NCI-H524 (cell line): ENCODE measurements at places on chromosomes 1 and 21.
A peak's percentile ranks its signal among the peaks of the same experiment; 100 is the strongest.

GRCh38 chr1:8538502-8538901 is 220.6 kb downstream of the SLC45A1 start:
- DNase-seq = no peak

- DNase-seq = peak; percentile 63
These were observed 11.4 kb upstream of the RGS16 start for GRCh38 chr1:182615468-182616129.

- DNase-seq = no peak
These were observed 218.6 kb downstream of the GRIK1 start for GRCh38 chr21:29721221-29721620.

GRCh38 chr1:199202331-199202730 is 563.5 kb downstream of the PTPRC start:
- DNase-seq = no peak

- peak; percentile 91 for DNase-seq
These were observed 15.3 kb upstream of the RGS8 start for GRCh38 chr1:182699393-182700350.

- peak; percentile 95 for DNase-seq
These were observed 13.1 kb downstream of the KRTAP13-1 start for GRCh38 chr21:30408782-30409494.

DNA sequence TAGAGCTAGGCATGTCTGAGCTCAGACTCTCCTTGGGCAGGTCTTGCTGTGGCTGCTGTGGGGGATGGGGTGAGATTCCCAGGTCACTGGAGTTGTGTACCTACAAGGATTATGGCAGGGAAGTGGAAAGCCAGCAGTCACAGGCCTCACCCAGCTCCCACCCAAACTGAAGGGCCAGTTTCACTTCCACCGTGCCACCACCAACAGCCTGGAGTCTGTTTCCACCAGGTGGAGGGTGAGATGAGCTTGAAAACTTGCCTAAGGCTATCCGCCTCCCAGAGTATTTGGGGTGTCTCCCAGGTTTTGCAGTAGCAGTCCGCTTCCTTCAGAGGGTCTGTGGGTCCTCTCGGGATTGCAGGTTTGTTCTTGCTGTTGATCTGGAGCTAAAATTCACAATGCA is 327.7 kb downstream of the PTPRC start:
- DNase-seq = no peak

- DNase-seq = peak; percentile 2
These were observed 148.0 kb downstream of the GALNT2 start for GRCh38 chr1:230215031-230215430.

DNA sequence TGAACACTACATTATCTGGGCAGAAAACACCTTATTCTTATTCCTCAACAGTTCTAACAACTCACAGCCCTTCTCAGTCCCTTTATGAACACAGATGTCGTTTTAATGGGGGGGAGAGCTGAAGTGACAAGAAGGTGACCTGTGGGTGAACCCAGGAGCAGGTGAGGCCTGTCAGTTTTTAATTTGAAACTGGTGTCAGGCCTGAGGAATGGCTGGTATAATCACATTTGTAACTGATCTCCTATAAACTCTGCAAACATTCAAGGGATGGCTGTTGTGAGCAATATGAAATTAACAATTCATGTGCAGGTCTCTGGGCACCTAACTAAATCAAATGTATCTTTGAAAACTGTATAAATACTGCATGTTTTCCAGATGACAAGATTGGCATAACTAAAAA is 362.1 kb upstream of the NR5A2 start:
- DNase-seq = no peak

DNA sequence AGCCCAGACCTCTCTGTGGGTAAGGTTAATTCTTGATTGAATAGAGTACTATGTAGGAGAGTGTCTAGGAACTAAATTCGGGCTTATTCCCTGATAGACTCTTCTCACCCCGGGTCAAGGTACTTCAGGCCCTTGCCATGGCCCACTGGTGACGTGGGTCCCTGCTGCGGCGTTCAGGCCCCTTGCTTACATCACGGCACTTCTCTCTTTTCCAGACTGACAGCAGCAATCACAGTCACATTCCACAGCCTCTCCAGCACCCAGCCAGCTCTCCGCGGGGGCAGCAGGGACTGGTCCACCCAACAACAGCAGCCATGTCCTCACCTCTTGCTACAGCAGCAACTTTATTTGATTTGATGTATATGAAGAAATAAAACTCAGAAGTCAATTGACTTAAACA is 401.2 kb upstream of the VAMP3 start:
- no peak for DNase-seq

DNA sequence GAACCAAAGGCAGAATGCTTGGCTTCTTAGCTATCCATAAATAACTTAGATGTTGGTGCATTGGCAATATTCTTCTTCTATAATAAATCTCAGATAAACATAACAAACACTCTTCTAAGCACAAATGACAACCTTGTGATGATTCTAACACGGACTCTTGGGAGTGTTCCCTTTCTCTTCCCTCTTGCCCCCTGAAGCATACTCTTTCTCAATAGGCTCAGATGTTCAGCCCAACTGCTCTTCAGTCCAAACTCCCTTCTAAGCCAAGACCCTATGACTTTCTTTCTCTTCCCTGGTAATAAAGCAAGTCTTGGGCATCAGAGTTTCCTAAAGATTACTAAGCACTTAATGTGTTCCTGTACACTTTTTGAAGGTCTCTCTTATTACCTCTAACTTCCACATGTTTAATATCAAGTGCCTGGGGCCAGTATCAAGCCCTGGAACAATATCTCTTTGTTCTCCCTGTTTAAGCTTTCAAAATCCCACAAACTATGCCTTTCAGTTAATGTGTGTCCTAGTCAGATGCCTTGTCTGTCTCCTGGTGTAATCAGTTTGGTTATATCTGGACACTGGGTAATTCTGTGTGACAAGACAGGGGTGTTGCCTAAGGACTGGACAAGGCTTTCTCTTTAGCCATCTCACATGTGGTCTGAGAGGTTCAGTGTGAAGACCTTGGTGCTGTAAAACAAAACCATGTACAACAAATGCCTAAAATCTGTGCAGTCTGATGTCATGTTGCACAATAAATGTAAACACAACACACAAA is 92.9 kb upstream of the IVNS1ABP start:
- DNase-seq = no peak

DNA sequence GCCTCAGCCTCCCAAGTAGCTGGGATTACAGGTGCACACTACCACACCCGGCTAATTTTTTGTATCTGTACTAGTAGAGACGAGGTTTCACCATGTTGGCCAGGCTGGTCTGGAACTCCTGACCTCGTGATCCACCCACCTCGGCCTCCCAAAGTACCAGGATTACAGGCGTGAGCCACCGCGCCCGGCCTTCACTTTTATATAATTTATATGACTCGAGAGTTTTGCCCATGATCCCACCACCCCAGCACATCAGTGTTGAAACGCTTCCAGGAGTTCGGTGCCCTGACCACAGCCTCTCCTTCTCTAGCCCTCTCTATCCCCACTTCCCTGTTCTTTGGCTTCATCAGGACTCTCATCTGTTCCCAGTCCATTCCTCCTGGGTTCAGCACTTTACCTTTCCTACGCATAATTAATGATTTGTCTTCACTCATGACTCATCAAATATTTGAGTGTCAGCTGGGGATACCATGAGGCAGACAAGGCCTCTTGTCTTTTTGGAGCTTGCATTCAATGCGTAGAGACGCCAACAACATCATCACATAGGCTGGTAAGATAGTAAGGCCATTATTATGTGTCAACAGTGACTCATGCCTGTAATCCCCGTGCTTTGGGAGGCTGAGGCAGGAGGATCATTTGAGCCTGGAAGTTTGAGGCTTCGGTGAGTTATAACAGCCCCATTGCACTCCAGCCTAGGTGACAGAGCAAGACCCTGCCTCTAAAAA is 1.4 kb downstream of the PMF1 start:
- DNase-seq = no peak

- no peak for DNase-seq
These were observed 37.0 kb downstream of the ARHGEF10L start for GRCh38 chr1:17576519-17576853.

GRCh38 chr21:45317398-45318145 is 29.9 kb upstream of the POFUT2 start:
- DNase-seq = no peak

GRCh38 chr1:190563230-190563629 is 85.6 kb upstream of the BRINP3 start:
- DNase-seq = no peak

- no peak for DNase-seq
These were observed 16.0 kb upstream of the PROK1 start for GRCh38 chr1:110434946-110435345.

DNA sequence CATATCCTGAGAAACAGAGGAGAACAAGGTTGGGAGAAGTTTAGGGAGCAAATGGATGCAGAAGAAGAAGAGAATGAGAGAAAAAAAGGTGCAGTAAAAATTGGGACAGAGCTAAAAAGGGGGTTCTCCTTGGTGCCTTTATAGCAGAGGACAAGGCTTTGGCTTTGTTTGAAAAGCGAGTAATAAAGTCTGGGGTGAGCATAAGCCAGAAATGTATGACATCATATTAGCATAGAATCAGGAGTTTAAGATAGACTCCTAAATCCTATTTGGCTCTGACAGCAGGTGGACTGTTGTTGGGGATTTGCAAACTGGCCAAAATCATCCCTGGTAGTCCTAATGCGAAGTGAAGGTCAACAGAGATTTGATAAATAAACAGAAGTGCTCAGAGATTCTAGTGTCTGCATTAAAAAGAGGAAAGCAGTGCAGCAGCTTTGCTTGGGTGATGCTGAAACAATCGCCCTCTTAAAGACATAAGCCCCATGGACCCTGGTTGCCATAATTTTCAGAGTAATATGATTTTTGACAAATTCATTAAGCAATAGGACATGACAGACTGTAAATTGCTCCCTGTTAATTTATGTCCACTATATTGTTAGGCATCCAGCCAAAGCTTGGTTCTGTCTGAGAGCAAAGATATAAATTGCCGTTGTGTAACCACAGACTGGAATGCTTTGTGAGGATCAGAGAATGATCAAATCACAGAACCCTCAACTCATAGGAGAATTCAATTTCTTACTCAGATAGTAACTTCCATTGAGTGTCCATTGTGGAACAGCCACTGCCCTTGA is 385.0 kb upstream of the NFIA start:
- DNase-seq = no peak

- no peak for DNase-seq
These were observed 60.9 kb downstream of the ABL2 start for GRCh38 chr1:179168536-179168935.

DNA sequence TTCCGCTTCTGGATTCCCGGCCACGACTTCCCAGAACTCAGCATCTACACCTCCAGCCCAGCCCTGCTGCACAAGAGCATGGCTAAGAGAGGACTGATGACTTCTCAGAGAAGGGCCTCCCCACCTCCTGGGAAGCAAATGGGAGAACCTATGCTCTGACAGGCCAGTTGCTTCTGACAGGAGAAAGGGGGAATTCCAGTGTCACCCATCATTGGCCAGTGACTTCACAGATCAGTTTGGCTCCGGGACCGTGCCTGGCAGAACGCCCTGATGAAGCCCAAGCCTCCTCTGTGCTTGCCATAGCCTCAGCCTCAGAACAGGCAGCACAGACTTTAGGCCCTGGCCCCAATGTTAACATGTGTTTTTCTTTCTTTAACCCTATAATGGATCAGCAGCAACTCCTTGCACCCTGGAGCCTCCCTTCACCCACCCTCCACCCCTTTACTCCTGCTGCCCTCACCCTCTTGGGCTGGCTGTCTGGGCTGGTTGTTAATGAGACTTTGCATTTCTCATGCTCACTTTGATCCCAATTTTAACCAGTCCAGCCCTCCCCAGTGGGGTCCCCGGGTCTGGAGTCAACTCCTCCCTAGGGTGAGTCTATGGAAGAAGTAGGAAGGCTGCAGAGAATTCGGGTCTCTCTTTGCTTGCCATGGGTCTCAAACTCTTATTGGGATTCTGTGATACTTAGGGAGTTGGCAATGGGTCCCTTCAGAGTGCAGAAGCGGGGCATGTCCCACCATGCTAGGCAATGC is 42.7 kb upstream of the SLC30A1 start:
- no peak for DNase-seq

- DNase-seq = no peak
These were observed 14.6 kb upstream of the SLC6A17 start for GRCh38 chr1:110135666-110136065.

- no peak for DNase-seq
These were observed 69.4 kb upstream of the BACE2 start for GRCh38 chr21:41098481-41099042.

DNA sequence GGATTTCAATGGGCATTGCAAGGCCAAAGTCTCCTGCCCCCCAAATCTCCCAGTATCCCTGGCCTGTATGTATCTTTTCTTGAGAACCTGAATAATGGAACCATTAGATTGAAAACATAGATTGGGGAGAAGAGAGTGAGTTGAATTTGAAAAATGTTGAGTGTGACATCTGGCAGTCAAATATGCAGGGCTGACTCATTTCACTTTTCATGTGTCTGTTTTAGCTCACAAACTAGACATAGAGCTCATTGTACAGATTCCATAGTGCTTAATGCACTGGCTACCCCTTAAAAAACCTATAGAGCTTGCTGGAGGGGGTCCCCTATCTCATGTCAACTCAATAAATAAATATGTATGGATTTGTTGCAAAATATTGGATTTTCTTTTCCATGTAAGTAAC is 30.8 kb downstream of the DDR2 start:
- DNase-seq = no peak

- DNase-seq = no peak
These were observed 317.0 kb downstream of the BARHL2 start for GRCh38 chr1:90400131-90400530.

- no peak for DNase-seq
These were observed 28.3 kb upstream of the VPS13D start for GRCh38 chr1:12201352-12202189.

- no peak for DNase-seq
These were observed 25.8 kb downstream of the TRIM62 start for GRCh38 chr1:33155877-33156538.

- no peak for DNase-seq
These were observed 50.6 kb downstream of the UCK2 start for GRCh38 chr1:165877940-165878556.

GRCh38 chr21:35106246-35106835 is 57.2 kb upstream of the RUNX1 start:
- DNase-seq = no peak

DNA sequence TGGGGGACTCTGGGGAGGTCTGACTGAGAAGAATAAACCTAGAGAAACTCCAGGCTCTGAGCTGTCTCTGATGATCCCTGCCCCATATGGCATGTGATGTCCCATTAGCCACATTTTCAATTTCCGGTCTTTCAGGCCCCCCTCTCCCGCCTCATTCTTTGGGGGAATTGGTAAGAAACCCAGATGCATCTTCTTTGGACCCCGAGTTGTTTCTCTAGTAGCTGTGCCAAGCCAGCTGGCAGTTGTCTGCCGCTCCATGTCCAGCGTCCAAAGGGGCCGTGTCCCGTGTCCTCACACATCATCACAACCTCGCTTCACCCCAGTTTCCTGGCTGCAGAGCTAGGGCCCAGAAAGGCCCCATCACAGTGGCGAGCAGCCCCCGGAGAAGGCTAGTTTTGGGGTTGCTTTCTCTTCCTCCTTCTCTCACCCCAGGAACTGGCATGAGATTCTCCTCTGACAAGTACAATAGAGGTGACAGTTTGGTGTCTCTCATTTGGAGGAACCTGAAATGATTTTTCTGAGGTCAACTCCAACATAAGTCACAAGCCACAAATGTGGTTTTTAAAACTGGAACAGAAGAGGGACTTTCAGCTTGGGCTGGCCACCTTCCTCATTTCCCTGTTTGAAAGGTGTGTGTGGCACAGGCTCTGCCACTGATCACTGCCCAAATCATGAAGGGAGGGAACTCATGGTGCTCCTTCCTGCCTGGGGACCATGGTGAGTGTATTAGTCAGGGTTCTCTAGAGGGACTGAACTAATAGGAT is 6.4 kb upstream of the GPR157 start:
- DNase-seq = no peak

- DNase-seq = no peak
These were observed 43.5 kb upstream of the SDC3 start for GRCh38 chr1:30952098-30952497.

GRCh38 chr1:176379626-176380339 is 83.2 kb upstream of the PAPPA2 start:
- DNase-seq = no peak
